SK-N-SH (cell line): ENCODE measurements at places on chromosomes 13 and 19. TPM values are rescaled to one million over a fixed set of nuclear protein-coding genes. Genes with fewer than 3 reads are reported as not detected.

The DAZAP1 gene
- polyA plus RNA-seq, result 43.8 and 54.3 TPM in 2 replicates

The ZNF560 gene
- polyA plus RNA-seq, result 0.10 TPM in 2 replicates

The COMP gene
- 0.26 and 0.42 TPM in 2 replicates for polyA plus RNA-seq

The LILRB4 gene
- not detected in 2 replicates for polyA plus RNA-seq

The SBK2 gene
- polyA plus RNA-seq, result 0.20 and 0.28 TPM in 2 replicates

The HRC gene
- polyA plus RNA-seq, result not detected in 2 replicates

The EPS8L1 gene
- polyA plus RNA-seq, result 9.6 and 12.9 TPM in 2 replicates

- no peaks in the 10 kb centered on the region; the same call in 1 of the 2 replicates for H3K4me1 ChIP-seq
- no peak overlapping the region for H3K4me3 ChIP-seq
- peaks cover 26% of the 10 kb centered on the region; the same call in 1 of the 2 replicates for H3K27me3 ChIP-seq
- H3K36me3 ChIP-seq, result no peaks in the 10 kb centered on the region
- no peak overlapping the region for H3K27ac ChIP-seq
Measured at GRCh38 chr19:10538204-10538983, 5.3 kb upstream of the ATG4D start.

GRCh38 chr13:87003265-87003664 is 667.9 kb upstream of the SLITRK5 start:
- no peak overlapping the region for H3K27ac ChIP-seq
- H3K4me3 ChIP-seq, result no peak overlapping the region
- no peaks in the 10 kb centered on the region for H3K36me3 ChIP-seq
- no peaks in the 10 kb centered on the region for H3K4me1 ChIP-seq

GRCh38 chr13:20359335-20359734 is 127.2 kb upstream of the GJB6 start:
- no peak for DNase-seq
- H3K27ac ChIP-seq, result no peak overlapping the region
- no peak overlapping the region for H3K4me3 ChIP-seq
- H3K27me3 ChIP-seq, result no peaks in the 10 kb centered on the region; the same call in 1 of the 2 replicates
- H3K4me1 ChIP-seq, result no peaks in the 10 kb centered on the region

DNA sequence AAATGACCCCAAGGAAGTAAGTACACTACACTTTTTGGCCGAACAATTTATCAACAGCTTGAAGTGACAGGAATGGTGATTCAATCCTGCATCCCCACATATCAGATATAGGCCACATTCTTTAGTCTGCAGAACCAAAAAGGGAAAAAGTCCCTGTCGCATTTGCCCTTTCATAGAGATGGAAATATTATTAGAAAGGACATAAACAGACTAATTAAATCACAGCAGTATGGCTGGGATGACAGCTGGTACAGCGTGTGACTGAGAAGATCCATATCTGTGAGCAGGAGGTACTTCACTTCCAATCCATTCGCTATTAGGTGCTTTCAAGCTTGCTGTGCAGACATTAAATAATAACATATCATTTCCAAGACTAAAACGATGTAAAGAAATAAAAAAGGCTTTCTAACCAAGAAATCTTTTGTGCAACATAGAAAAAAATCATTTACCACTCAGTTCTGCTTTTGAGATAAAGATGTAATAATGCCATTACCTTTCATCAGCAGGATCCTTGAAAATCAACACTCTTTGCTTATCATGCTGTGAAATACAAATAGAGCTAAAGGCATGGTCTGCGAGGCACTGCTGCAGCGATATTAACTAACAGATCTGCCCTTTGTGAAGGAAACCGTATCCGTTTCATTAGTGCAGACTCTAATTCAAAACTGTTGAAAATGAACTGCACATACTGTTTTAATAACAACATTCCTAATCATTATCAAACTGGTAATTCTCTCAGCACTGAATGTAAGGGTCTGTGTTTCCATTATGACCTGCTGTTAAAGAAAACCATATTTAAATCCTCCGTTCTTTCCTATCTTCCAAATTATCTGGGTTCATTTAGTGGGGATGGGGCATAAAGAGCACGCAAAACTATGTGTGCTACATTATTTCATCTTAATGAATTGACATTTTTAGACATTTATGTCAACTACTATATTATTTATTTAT is 245.6 kb downstream of the DACH1 start:
- DNase-seq, result peak; percentile 42
- H3K4me3 ChIP-seq, result no peak overlapping the region
- H3K36me3 ChIP-seq, result no peaks in the 10 kb centered on the region
- H3K27ac ChIP-seq, result no peak overlapping the region

GRCh38 chr19:8610041-8610935 is at the start of gene ADAMTS10:
Gene ADAMTS10 (minus strand): TSS chr19:8610715. CDS start chr19:8605710, 5,005 bp downstream.
- peak within 1 kb of the TSS; percentile 66 for H3K27ac ChIP-seq
- peak; percentile 84 for DNase-seq
- peak within 1 kb of the TSS; percentile 52 for H3K4me3 ChIP-seq
- H3K36me3 ChIP-seq, result no peaks in the 10 kb centered on the region

DNA sequence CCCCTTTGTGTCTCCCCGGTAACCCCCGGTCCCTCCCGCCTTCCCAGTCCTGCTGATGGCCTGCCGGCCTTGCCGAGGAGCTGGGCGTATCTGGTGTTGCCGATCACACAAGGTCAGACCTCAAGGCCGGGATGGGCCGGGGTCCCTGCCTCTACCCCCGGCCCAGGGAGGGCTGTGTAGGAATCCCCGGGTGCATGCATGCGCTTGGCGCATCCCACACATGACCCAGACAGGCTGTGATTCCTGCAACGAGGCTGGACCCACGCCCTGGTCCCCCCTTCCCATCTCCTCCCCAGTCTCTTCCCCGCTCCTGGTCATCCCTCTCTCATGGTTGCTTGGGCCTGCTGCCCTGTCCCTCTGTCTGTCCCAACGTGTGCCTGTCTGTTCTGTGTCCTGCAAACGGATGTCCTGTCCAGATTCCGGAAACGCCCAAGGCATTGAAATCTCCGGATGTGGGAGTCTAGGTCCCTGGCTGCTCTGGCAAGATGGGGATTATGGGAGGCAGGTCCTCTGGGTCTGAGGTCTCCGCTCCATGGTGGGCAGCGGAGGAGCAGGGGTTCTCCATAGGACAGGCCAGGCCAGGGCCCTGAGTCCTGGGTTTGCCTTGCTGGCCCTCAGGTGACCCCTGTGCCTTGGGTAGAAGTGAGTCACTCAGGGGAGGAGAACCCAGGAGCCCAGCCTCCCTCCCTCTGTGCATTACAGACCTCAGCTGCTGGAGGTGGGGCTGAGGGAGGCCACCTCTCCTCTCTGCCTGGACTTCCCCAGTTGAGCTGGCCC is 1.6 kb downstream of the PKN1 start:
- no peaks in the 10 kb centered on the region for H3K27me3 ChIP-seq
- H3K4me1 ChIP-seq, result peaks cover 19% of the 10 kb centered on the region; the same call in 1 of the 2 replicates
- peak overlapping the region; percentile 74 for H3K4me3 ChIP-seq
- peak overlapping the region; percentile 88 for H3K27ac ChIP-seq
- peak; percentile 79 for DNase-seq
- H3K36me3 ChIP-seq, result no peaks in the 10 kb centered on the region; the same call in 1 of the 2 replicates

DNA sequence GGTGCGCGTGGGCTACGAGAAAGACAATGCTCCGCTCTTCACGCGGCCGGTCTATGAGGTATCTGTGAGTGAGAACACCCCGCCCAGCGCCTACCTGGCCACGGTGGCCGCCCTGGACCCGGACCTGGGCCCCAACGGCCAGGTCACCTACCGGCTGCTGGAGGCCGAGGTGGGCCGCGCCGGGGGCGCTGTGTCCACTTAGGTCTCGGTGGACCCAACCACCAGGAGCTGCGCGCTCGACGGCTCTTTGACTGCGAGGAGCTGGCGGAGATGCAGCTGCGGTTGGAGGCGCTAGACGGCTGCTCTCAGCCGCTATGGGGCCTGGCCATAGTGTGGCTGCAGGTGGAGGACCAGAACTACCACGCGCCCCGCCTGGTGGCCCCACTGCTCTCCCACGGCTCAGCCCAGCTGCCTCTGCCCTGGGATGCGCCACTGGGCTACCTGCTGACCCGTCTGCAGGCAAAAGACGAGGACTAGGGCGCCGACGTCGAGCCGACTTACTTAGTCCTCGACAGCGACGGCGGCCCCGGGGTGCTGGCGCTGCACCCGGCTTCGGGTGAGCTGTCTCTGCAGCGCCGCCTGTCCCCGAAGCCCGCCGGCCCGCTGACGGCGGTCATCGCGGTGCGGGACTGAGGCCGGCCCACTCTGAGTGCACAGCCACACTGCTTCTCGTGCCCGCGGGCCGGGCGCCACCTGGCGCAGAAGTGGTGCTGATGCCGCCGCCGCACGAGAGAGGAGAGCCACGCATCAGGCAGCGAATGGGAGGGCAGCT is 173.0 kb downstream of the OLFM4 start:
- peak overlapping the region; percentile 17; the same call in 1 of the 2 replicates for H3K4me3 ChIP-seq
- peak; percentile 90 for DNase-seq
- H3K27me3 ChIP-seq, result no peaks in the 10 kb centered on the region
- H3K27ac ChIP-seq, result no peak overlapping the region

GRCh38 chr13:37953696-37954095 is 84.1 kb upstream of the TRPC4 start:
- H3K27me3 ChIP-seq, result no peaks in the 10 kb centered on the region
- no peak overlapping the region for H3K4me3 ChIP-seq
- no peak for DNase-seq
- H3K4me1 ChIP-seq, result no peaks in the 10 kb centered on the region

GRCh38 chr19:56710437-56710836 is 38.9 kb upstream of the ZNF835 start:
- H3K27me3 ChIP-seq, result no peaks in the 10 kb centered on the region
- H3K4me3 ChIP-seq, result no peak overlapping the region
- H3K27ac ChIP-seq, result no peak overlapping the region
- H3K36me3 ChIP-seq, result no peaks in the 10 kb centered on the region
- H3K4me1 ChIP-seq, result no peaks in the 10 kb centered on the region

DNA sequence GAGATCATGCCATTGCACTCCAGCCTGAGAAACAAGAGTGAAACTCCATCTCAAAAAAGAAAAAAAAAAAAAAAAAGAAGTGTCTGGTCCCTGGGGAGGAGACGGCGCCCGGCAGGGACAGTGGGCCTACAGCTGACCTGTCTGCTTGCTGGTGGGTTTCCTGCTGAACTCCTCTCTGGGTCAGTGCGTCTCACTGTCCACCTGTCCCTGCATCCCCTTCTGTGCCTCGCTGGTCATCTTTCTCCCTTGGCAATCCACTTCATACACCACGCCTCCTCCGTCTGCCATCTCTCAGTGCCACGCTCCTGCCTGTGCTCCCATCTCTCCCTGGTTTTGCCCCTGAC is 63.4 kb downstream of the ACSBG2 start:
- peaks cover 12% of the 10 kb centered on the region; the same call in 1 of the 2 replicates for H3K4me1 ChIP-seq
- DNase-seq, result no peak
- H3K36me3 ChIP-seq, result no peaks in the 10 kb centered on the region
- no peaks in the 10 kb centered on the region for H3K27me3 ChIP-seq

- peak; percentile 62 for DNase-seq
- H3K27ac ChIP-seq, result no peak overlapping the region
- peaks cover 14% of the 10 kb centered on the region; the same call in 1 of the 2 replicates for H3K4me1 ChIP-seq
- no peak overlapping the region for H3K4me3 ChIP-seq
- no peaks in the 10 kb centered on the region for H3K36me3 ChIP-seq
Measured at GRCh38 chr19:18488403-18488723, 33.5 kb downstream of the ELL start.
